ENCODE measurements at places on chromosomes 4 and X.

GRCh38 chr4:128277856-128278255 is 9.8 kb downstream of the PGRMC2 start:
- no peak for DNase-seq

- DNase-seq, result no peak
Measured at GRCh38 chrX:139211568-139212182, 318.9 kb upstream of the F9 start.

DNA sequence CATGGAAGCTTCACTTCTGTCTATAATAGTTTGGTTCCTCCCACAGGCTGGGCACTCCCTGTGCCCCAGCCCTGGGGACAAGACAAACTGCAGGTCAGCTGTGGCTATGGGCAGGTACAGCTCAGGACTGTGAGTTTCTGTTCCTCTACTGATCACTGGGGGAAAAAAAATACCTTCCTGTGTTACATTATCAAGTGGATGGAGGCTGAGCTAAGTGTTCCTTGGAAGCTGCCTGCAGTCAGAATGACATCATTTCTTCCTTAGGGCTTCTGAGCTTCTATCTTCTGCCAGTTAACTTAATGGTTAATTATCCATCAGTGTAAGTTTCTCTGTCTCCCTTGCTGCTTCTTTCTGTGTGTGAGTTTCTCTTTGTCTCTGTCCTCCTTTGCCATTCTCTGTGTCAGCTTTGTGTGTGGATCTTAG is 4.6 kb downstream of the RAB33A start:
- no peak for DNase-seq

DNA sequence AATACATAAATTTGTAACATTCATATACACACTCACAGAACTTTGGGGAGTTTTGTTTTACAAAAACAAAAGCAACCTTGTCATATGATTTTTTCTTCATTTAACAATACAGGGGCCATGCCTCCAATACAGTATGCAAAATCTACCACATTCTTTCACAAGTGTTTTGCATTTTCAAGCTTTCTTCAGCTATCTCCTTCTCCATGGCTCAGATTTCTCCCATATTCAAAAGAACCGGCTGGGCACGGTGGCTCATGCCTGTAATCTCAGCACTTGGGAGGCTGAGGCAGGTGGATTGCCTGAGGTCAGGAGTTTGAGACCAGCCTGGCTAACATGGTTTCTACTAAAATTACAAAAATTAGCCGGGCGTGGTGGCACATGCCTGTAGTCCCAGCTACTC is 4.1 kb downstream of the TEX13B start:
- no peak for DNase-seq

- no peak for DNase-seq
Measured at GRCh38 chrX:40152741-40153344, 55.1 kb upstream of the BCOR start.

DNA sequence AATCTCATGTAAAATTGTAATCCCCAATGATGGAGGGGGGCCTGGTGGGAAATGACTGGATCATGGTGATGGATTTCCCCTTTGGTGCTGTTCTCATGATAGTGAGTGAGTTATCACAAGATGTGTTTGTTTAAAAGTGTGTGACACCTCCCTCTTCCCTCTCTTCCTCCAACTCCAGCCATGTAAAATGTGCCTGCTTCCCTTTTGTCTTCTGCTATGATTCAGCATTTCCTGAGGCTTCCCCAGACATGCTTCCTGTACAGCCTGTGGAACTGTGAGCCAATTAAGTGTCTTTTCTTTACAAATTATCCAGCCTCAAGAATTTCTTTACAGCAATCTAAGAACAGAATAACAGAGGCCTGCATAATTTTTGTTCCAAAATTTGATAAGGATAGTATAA is 85.2 kb downstream of the ANAPC10 start:
- DNase-seq, result peak; percentile 18

DNA sequence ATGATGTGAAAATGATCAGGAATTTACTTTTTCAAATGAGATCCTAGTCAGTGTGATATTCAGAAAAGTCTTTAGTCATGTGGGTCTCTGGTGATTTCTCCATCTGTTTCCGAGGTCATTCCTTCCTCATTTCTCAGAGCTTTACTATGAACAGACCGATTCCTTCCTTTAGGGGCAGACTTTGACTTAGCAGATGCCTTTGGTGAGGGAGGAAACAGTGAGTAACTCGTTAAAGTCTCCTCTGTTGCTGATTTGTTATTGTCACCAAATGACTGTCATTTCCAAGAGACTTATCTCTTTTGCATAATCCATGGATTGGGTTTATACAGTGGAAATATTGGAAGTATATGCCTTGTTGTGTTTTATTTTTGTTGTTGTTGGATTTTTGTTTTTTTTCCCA is 76.2 kb upstream of the CD99 start:
- DNase-seq, result peak; percentile 32

DNA sequence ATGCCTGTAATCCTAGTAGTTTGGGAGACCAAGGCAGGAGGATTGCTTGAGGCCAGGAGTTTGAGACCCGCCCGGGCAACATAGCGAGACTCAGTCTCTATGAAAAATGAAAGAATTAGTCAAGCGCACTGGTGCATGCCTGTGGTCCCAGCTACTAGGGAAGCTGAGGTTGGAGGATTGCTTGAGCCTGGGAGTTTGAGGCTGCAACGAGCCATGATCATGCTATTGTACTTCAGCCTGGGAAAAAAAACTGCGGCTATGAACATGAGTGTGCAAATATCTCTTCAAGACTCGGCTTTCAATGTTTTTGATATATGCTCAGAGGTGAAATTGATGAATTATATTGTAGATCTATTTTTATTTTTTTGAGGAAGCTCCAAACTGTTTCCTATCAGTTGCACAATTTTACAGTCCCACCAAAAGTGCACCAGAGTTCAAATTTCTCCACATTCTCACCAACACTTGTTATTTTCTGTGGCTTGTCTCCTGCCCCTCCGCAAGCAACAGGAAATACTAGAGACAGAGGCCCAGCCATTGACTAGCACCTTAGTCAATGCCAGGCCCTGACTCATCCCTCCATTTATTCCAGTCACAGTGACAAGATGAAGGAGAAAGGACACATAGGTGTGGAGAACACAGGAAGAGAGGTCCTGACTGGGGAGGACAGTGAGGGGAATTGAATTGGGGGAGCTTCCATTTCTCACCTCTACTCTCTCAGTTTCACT is 33.1 kb upstream of the ZNF41 start:
- DNase-seq, result peak; percentile 21

DNA sequence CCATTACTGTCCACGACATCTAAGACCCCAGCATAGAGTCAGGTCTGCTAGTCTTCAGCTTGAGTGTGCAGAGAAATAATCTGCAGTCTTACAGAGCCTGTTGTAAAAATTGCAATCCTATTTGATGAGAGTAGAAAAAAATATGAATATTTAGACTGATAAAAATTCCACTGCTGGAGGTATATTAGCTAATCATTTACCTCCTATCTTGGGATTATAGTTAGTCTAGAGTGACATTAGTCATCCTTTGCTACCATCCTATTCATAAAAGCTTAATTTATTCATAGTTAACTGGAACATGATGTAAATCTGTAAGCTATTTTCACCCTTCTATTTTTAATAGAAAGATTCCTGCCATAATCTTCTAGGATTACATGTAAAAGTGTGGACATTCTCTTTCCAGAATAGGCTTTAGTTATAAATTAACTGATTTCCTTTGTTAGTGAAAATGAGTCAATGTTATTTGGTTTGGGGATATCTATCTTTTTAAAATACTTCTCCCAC is 26.7 kb downstream of the C4orf54 start:
- DNase-seq, result no peak

GRCh38 chr4:5923376-5923775 is 30.5 kb upstream of the CRMP1 start:
- DNase-seq, result no peak

GRCh38 chr4:179624768-179625181 is 2182.5 kb upstream of the AGA start:
- peak; percentile 37 for DNase-seq

DNA sequence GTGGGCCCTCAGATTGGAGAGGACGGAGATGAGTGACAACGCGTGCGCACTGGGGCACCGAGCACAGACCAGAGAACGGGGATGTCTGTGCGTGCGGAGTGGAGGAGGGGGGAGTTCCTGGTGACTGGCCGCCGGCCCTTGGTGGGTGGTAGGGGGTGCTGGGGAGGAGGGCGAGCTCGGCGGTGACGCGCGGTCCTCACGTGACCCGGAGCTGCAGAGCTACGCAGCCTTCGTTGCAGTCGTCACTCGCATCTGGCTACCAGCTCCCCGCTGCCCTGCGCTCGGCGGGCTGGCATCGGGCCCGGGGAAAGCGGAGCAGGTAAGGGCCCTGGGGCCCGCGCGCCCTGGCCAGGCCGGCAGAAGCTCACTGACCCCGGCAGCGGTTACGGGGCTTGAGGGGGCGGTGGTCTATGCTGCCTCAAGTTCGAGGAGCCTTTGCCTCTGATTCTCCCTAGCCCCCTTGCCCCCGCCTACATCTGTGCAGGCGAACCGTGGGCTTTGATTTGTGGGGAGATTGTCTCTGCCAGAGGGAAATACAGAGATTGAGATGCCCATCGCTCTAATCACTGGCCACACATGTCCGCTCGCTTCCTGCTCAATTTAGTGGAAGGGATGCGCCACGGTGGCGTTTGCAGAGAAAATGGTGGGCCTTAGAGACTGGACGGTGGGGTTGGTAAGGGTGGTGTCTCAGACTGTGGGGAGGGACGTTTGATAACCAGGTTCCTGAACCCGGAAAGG is at the start of gene ARMCX4:
Gene ARMCX4, plus strand, starts transcription at position 245 of the 738 bp plus-strand sequence. CDS start 3,134 bp downstream, outside the sequence.
- no peak for DNase-seq

GRCh38 chr4:75940692-75941253 is at the start of gene NAAA:
TSS of gene NAAA (minus strand) at chr4:75941013. CDS start at chr4:75940949, 64 bp downstream.
- no peak for DNase-seq

DNA sequence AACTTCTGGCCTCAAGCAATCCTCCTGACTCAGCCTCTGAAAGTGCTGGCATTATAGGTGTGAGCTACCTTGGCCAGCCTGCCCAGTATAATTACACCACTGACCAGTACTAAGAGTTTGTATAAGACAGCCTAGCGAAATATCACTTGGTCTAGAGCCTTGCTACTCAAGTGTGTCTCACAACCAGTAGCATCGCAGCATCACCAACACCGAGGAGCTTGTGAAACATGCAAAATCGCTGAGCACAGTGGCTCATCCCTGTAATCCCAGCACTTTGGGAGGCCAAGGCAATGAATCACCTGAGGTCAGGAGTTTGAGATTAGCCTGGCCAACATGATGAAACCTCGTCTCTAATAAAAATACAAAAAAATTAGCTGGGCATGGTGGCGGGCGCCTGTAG is 102.0 kb upstream of the GATB start:
- no peak for DNase-seq

GRCh38 chr4:23290656-23291055 is 597.9 kb downstream of the GBA3 start:
- no peak for DNase-seq

DNA sequence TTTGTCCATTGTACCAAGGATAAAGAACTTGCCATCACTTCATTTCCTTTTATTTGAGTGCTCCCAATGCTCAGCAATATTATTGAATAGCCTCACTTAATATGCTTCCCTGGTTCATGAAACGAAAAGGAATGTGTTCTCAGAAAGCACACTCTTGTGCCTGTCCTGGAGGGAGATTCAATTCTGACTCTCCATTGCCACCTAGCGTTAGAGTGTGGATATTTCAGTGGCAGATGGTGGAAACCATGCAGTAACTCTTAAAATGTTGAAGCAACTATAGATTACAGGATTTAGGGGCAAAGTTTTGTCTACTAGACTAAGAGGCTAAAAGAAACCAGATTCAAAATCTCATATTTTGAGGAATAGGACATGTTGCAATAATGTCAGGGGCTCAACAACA is 36.0 kb downstream of the GAB3 start:
- no peak for DNase-seq

GRCh38 chrX:130851569-130851968 is 51.4 kb downstream of the ENOX2 start:
- no peak for DNase-seq

- DNase-seq, result no peak
Measured at GRCh38 chr4:37780444-37781130, 45.9 kb upstream of the PGM2 start.

GRCh38 chr4:76585897-76586360 is 150.9 kb downstream of the SHROOM3 start:
- DNase-seq, result no peak

- no peak for DNase-seq
Measured at GRCh38 chrX:9561199-9561598, 96.3 kb downstream of the TBL1X start.

DNA sequence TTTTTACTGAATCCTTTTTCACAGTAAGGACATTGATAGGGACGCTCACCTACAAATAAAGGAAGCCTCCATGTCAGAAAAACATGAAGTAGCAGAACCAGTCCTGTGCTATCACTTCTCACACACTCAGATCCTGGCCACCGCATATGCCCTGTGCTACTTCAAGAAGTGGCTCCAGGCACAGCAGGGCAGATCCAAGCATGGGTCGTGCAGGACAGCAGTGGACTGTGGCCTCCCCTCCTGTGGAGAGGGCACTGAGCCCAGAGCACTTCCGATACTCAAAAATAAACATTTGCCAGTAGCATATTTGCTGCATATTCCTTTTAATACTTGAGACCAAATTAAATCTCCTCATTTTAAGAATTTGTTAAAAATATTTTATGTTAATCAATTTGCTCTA is 167.9 kb downstream of the PRDM5 start:
- no peak for DNase-seq

GRCh38 chrX:18158963-18159362 is 61.7 kb downstream of the BEND2 start:
- DNase-seq, result no peak

- no peak for DNase-seq
Measured at GRCh38 chr4:169094656-169095231, 84.7 kb upstream of the CBR4 start.

DNA sequence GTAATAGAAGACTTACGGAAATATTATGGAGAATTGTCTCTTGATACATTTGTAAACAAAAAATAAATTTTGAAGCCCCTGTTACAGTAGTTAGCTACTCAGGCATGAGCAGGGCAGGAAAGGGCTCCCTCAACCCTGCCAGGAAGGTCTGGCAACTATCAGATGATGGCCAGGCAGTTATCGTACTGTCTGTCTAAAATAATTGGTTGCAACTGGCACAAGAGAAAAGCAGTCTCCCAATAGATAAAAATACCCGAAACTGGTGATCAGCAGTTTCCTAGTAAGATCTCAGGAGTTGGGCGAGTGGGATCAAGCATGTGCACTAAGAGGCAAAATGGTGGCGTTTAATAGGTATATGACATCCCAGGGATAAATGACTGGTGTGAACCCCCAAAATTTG is 1336.3 kb downstream of the C4orf33 start:
- DNase-seq, result no peak

- DNase-seq, result no peak
Measured at GRCh38 chr4:158805635-158806471, 37.0 kb downstream of the FNIP2 start.

Data from kidney epithelial cell (primary cell).